ENCODE measurements at places on chromosomes 3 and 15. TPM values are rescaled to one million over a fixed set of nuclear protein-coding genes. Genes with fewer than 3 reads are reported as not detected.

The CFAP91 gene
- 26.1 TPM for total RNA-seq

- no peaks in the 10 kb centered on the region for H3K36me3 ChIP-seq
- peak; percentile 18 for DNase-seq
- H3K27ac ChIP-seq = peak overlapping the region; percentile 59
- no peak overlapping the region for H3K4me3 ChIP-seq
- H3K4me1 ChIP-seq = no peaks in the 10 kb centered on the region
Measured at GRCh38 chr3:114122027-114122709, 56.7 kb downstream of the DRD3 start.

DNA sequence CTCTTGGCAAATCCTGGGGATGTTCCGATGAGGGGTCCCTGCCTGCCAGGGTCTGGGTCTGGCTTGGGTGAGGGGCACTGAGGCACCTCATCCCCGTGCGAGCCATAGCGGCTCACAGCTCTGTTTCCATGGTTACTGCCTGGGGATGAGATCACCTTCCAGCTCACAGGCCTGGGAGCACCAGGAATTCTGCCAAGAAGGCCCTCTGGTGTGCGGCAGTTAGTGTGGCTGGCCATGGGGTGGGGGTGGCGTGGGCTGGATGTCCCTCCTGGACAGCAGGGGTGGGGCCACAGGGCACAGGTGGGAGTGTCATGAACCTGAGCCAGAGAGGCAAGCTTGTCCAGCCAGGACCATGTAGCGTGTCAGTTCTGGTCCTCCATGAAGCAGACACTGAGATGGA lies 22.1 kb upstream of the PRR23E start:
- no peaks in the 10 kb centered on the region for H3K4me1 ChIP-seq
- no peaks in the 10 kb centered on the region for H3K27me3 ChIP-seq
- DNase-seq = no peak
- no peak overlapping the region for H3K4me3 ChIP-seq

- no peaks in the 10 kb centered on the region for H3K4me1 ChIP-seq
- H3K27me3 ChIP-seq = no peaks in the 10 kb centered on the region
- H3K36me3 ChIP-seq = no peaks in the 10 kb centered on the region
- no peak overlapping the region for H3K4me3 ChIP-seq
- no peak overlapping the region for H3K27ac ChIP-seq
- no peak for DNase-seq
Measured at GRCh38 chr3:10601151-10601856, 95.9 kb upstream of the ATP2B2 start.

The CLDN11 gene
- 14.3 TPM for total RNA-seq

DNA sequence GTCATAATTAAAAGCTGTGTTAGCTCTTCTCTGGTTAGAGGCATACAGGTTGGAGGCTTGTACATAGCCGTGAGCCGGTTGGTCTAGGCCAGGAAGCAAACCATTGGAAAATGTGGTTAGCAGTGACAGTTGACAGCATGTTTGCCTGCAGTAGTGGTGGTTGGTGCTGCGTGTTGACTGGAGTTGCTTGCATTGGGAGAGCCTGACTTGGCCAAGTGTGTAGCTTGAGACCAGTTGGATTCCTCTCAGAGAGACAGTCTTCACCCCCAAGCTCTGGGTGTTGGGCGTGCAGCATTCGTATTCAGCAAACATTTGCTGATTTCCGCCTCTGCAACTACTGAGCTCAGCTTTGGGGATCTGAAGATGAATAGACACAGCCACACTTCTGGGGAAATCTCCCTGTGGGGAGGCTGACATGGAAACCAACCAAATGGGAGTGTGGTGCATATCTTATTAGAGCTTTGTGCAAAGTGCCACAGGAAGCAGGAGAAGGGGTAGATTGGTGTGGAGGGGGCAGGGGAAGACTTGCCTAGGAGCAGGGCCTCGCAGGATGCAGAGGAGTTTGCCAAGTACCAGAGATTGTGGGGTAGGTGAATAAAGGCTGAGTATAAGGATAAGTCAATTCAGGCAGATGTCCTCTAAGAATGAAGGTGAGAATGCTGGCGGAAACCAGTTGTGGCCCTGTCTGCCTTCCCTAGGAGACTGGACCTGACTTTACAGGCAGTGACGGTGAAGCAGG lies 83.5 kb downstream of the IGF1R start:
- H3K36me3 ChIP-seq = no peaks in the 10 kb centered on the region
- H3K27ac ChIP-seq = peak overlapping the region; percentile 10
- peaks cover 22% of the 10 kb centered on the region for H3K4me1 ChIP-seq
- no peak overlapping the region for H3K4me3 ChIP-seq

The NCEH1 gene
- 1.8 TPM for total RNA-seq

- no peak for DNase-seq
- no peaks in the 10 kb centered on the region for H3K27me3 ChIP-seq
- H3K4me3 ChIP-seq = no peak overlapping the region
- H3K36me3 ChIP-seq = no peaks in the 10 kb centered on the region
- no peaks in the 10 kb centered on the region for H3K4me1 ChIP-seq
Measured at GRCh38 chr3:117286488-117286887, 576.9 kb downstream of the TUSC7 start.

The ZMYND10 gene
- total RNA-seq = 11.4 TPM

GRCh38 chr15:93378558-93378957 lies 289.5 kb upstream of the RGMA start:
- H3K36me3 ChIP-seq = no peaks in the 10 kb centered on the region
- H3K4me1 ChIP-seq = no peaks in the 10 kb centered on the region
- no peak overlapping the region for H3K27ac ChIP-seq
- H3K27me3 ChIP-seq = no peaks in the 10 kb centered on the region

GRCh38 chr3:64958199-64958843 lies 270.5 kb upstream of the ADAMTS9 start:
- H3K27me3 ChIP-seq = no peaks in the 10 kb centered on the region
- H3K27ac ChIP-seq = peak overlapping the region; percentile 58
- peak; percentile 32 for DNase-seq

The SRP14 gene
- total RNA-seq = 195 TPM

DNA sequence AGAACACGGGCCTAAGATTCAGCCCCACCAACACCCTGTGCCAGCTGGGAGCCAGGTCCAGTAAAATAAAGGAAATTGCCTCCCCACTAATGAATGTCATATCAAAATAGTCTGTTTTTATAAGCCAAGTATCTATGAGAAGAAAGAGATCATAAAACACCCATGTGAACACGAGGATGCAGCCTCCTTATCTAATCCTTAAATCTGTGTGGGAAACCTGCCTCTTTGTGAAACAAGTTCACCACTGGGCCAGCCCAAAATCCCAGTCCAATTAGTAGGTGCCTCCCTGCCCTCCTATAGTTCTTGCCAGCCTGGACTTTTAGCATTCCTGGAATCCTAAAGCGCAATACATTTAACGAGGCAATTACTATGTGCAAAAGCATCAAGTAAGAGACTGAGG lies 42.0 kb downstream of the SCAPER start:
- DNase-seq = no peak
- no peaks in the 10 kb centered on the region for H3K4me1 ChIP-seq
- no peaks in the 10 kb centered on the region for H3K27me3 ChIP-seq
- no peak overlapping the region for H3K27ac ChIP-seq
- H3K36me3 ChIP-seq = no peaks in the 10 kb centered on the region
- no peak overlapping the region for H3K4me3 ChIP-seq

- no peaks in the 10 kb centered on the region for H3K4me1 ChIP-seq
- no peaks in the 10 kb centered on the region for H3K36me3 ChIP-seq
- H3K27ac ChIP-seq = no peak overlapping the region
- no peak for DNase-seq
- no peak overlapping the region for H3K4me3 ChIP-seq
Measured at GRCh38 chr3:114111060-114111770, 54.7 kb downstream of the QTRT2 start.

- no peaks in the 10 kb centered on the region for H3K36me3 ChIP-seq
- no peaks in the 10 kb centered on the region for H3K4me1 ChIP-seq
- no peak overlapping the region for H3K27ac ChIP-seq
Measured at GRCh38 chr3:39396690-39397089, 9.8 kb upstream of the RPSA start.

DNA sequence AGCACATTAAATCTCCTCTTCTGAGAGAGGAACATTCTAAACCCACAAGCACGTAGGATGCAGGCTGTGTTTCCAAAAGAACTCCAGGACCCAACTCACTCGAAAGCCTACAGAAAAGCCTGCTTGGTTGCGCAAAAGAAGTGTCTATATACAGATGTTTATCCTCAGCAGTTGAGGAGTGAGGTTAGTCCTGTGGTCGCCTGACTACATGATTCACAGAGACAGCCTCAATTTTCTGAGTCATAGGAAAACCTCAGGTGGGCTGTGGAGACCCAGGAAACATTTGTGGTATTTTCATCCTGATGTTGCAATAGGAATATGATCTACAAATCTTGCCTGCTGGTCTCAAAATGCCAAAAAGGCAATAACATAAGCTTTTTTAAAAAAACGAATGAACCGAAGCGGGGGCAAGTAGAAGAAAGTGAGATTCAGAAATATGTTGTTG lies 183.8 kb upstream of the THRB start:
- H3K4me3 ChIP-seq = no peak overlapping the region
- H3K27me3 ChIP-seq = no peaks in the 10 kb centered on the region
- no peaks in the 10 kb centered on the region for H3K36me3 ChIP-seq
- no peaks in the 10 kb centered on the region for H3K4me1 ChIP-seq
- peak; percentile 40 for DNase-seq

DNA sequence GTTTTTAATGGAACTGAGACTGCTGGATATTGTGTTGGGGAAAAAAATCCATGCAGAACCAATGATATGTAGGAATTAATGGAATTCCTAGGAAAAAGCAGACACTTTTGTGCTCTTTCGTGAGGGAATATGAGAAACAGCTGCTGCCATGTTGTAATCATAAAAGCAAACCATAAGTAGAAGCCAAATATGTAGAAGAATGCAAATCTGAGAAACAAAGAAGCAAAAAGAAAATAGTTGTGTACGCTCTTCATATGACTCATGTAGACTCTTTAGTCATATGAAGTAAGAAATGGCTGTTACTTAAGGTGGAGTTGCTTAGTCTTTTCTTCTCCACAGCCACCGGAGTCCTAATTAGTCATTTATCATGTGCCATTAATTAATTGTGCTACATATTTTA lies 298.6 kb upstream of the ZNF717 start:
- H3K27ac ChIP-seq = no peak overlapping the region
- H3K27me3 ChIP-seq = no peaks in the 10 kb centered on the region
- no peak for DNase-seq
- H3K4me3 ChIP-seq = no peak overlapping the region
- no peaks in the 10 kb centered on the region for H3K4me1 ChIP-seq

DNA sequence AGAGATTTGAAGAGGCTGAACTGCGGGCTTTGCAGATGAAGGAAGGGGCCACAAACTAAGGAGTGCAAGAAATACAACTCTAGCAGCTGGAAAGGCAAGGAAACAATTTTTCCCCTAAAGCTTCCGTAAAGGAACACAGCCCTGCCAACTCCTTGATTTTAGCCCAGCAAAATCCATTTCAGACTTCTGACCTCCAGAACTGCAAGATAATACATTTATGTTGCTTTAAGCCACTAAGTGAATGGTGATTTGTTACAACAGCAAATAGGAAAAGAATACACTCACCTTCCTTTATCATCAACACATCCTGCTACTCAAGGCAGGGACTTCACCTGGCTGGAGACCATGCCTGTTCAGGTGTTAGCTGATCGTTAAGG lies 119.3 kb upstream of the NR2E3 start:
- no peak for DNase-seq
- peak overlapping the region; percentile 80 for H3K27ac ChIP-seq
- no peaks in the 10 kb centered on the region for H3K27me3 ChIP-seq
- H3K36me3 ChIP-seq = no peaks in the 10 kb centered on the region
- H3K4me3 ChIP-seq = no peak overlapping the region

The FBXL22 gene
- 5.0 TPM for total RNA-seq

The ADAMTS7 gene
- 21.4 TPM for total RNA-seq

Data from uterus (tissue), 4 donors.